ENCODE measurements at places on chromosomes 2 and 18.

DNA sequence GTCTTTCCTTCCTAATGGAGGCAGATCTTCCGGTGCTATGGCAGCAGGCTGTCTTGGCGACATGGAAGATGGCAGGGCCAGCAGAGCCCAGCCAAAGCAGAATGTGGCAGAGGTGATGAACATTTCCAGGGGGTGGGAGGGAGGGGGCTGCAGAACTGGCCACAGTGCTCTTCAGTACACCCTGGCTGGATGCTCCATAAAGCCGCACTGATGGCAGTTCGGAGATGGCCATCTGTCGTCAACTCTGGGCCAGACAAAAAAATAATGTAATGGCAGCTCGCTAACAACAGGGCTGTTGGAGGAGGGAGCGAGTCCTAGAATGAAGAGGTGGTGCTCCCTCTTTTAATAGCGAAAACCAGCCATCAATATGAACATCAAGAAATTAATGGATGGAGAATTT lies 271.0 kb downstream of the ZNF521 start:
- no peaks in the 10 kb centered on the region for H3K4me1 ChIP-seq
- H3K27ac ChIP-seq, result no peak overlapping the region
- H3K27me3 ChIP-seq, result no peaks in the 10 kb centered on the region

DNA sequence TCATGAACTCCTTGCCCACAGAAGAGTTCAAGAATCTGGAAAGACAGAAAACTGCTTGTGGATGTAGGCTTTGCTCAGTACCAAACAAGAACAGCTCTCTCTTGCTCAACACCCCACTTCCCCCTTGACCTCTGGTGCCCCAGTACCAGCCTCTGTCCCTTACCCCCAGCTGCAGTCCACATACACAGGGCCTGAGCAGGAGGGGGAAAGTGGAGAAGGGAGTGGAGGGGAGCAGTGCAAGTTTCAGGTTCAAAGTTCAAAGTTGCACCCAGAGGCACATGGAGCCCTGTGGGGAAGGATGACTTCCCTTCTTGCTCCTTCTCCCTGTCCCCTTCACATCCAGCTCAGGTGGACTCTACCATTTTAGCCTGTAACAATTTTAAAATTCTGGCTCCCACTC lies 61.1 kb upstream of the LPIN2 start:
- H3K4me3 ChIP-seq, result no peak overlapping the region
- H3K36me3 ChIP-seq, result no peaks in the 10 kb centered on the region
- no peak for DNase-seq
- H3K27ac ChIP-seq, result no peak overlapping the region
- no peaks in the 10 kb centered on the region for H3K4me1 ChIP-seq

DNA sequence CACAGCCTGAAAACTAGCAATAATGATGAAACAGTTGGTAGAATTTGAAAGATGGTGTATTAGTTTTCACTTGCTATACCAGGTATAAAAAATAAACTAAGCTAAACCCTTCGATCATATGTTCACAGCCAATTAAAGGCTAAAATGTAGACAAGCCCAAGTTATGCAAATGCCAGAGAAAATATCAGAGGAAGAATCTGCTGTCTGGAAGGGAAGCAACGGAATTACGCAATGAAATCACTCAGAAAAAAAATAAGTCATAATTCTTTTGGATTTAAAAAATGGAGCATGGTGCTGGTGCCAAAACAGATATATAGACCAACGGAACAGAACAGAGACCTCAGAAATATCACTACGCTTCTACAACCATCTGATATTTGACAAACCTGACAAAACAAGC lies 108.3 kb downstream of the ARL4C start:
- H3K4me3 ChIP-seq, result no peak overlapping the region
- H3K4me1 ChIP-seq, result no peaks in the 10 kb centered on the region
- no peak overlapping the region for H3K27ac ChIP-seq
- no peaks in the 10 kb centered on the region for H3K27me3 ChIP-seq

GRCh38 chr18:44197832-44198611 lies 482.7 kb upstream of the SETBP1 start:
- no peaks in the 10 kb centered on the region for H3K36me3 ChIP-seq
- H3K27me3 ChIP-seq, result no peaks in the 10 kb centered on the region
- no peak for DNase-seq
- no peaks in the 10 kb centered on the region for H3K4me1 ChIP-seq

DNA sequence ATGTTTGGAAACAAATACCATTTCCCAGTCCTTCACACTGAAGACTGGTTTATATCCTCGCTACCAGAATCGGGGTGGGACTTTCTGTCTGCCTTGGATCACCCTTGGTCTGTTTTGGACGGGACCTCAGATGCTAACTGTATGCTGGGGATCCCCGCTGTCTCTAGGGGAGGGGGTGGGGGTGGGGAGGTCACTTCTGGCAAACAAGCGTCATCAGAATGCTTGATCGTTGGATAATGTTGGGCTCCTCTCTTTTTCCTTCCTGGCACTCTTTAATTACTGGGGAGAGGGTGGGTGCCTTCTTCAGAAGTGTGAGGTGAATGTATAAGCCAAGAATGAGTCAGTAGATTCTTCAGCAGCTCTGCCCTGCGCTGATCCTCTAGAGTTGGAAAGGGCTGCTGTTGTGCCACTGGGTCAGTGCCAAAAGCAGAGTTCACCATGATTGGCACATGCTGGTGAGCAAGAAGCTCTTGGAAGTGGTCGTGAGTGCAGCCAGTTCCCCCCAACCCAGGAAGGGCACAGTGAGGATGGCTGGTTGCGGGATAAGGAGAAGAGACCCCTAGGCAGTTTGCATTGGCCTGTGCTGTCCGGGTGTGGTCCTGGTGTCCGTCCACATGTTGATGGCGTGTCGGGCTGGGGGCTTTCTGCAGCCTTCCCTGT lies 32.2 kb downstream of the DGKD start:
- no peaks in the 10 kb centered on the region for H3K27me3 ChIP-seq
- no peaks in the 10 kb centered on the region for H3K36me3 ChIP-seq
- H3K4me3 ChIP-seq, result no peak overlapping the region
- no peak for DNase-seq

DNA sequence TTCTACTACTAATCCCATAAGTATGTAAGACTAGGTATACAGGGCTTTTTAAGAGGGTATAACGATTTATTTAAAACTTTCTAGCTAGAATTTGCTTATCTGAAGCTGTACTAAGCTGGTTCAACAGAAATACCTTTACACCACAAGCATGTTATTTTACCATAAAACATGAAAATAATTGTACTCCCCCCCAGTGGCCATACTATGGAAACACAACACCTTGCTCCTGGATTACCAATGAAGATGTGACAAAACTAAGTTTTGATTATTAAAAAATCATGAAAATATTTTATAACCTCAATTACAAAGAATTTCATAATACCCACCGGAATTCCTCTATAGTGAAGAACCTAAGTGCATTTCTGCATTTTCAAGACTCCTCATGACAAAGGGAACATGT lies 27.3 kb downstream of the LPIN2 start:
- H3K4me1 ChIP-seq, result peaks cover under 1% of the 10 kb centered on the region
- no peak overlapping the region for H3K27ac ChIP-seq
- H3K4me3 ChIP-seq, result no peak overlapping the region
- no peaks in the 10 kb centered on the region for H3K27me3 ChIP-seq

GRCh38 chr2:178513876-178514275 lies 33.6 kb downstream of the PLEKHA3 start:
- DNase-seq, result no peak
- H3K4me3 ChIP-seq, result no peak overlapping the region
- H3K4me1 ChIP-seq, result no peaks in the 10 kb centered on the region

- DNase-seq, result peak; percentile 76
- H3K4me3 ChIP-seq, result no peak overlapping the region
- no peaks in the 10 kb centered on the region for H3K4me1 ChIP-seq
- no peaks in the 10 kb centered on the region for H3K36me3 ChIP-seq
- peak overlapping the region; percentile 77 for H3K27ac ChIP-seq
These were observed 43.4 kb upstream of the HAAO start for GRCh38 chr2:42835577-42836371.

GRCh38 chr2:236579746-236580315 lies 10.2 kb downstream of the ACKR3 start:
- H3K4me3 ChIP-seq, result no peak overlapping the region
- H3K27me3 ChIP-seq, result no peaks in the 10 kb centered on the region

DNA sequence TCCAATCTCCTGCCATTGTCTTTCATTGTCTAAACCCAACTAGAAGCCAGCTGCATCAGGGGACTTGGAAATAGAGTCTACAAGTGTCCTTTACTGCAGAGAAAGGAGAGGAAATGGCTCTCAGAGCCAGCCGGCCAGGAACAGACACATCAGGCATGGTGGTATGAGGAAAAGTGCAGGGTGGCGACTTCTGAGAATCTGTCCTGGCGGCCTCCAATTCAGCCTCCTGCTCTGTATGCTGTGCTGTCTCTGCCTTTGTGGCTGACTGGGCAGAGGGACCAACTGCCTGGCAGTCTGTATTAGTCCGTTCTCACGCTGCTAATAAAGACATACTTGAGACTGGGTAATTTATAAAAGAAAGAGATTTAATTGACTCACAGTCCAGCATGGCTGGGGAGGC lies 36.8 kb upstream of the AQP4 start:
- no peaks in the 10 kb centered on the region for H3K27me3 ChIP-seq
- H3K27ac ChIP-seq, result no peak overlapping the region
- no peaks in the 10 kb centered on the region for H3K4me1 ChIP-seq
- no peak for DNase-seq

GRCh38 chr2:224890372-224890771 lies 151.9 kb downstream of the DOCK10 start:
- no peaks in the 10 kb centered on the region for H3K36me3 ChIP-seq
- no peak for DNase-seq
- no peak overlapping the region for H3K27ac ChIP-seq
- no peaks in the 10 kb centered on the region for H3K27me3 ChIP-seq
- no peaks in the 10 kb centered on the region for H3K4me1 ChIP-seq

Data from breast epithelium (tissue), 4 donors.